A549 treated with GW870086 at 1 μM for 4 hours (cell line): ENCODE measurements at places on chromosomes 2 and 18. TPM values are rescaled to one million over a fixed set of nuclear protein-coding genes. Genes with fewer than 3 reads are reported as not detected.

GALNT5 gene
- total RNA-seq = 2.5 to 2.6 TPM (median 2.6 TPM) in 5 replicates

LIMS2 gene
- 6.6 to 10.4 TPM (median 7.0 TPM) in 5 replicates for total RNA-seq

ARHGAP15 gene
- 0.25 TPM in 1 of 5 replicates, not detected in the others for total RNA-seq

SERPINB12 gene
- total RNA-seq = not detected in 5 replicates

LIPG gene
- 0.19 to 0.34 TPM (median 0.27 TPM) in 5 replicates for total RNA-seq

MC5R gene
- total RNA-seq = not detected in 5 replicates

LRP2 gene
- total RNA-seq = not detected in 5 replicates

PIEZO2 gene
- total RNA-seq = 0.58 to 1.2 TPM (median 0.66 TPM) in 5 replicates
